ENCODE measurements at places on chromosomes 3 and 15.
A peak's percentile ranks its signal among the peaks of the same experiment; 100 is the strongest.

- DNase-seq: no peak
Observed at GRCh38 chr3:46298871-46299607, 54.9 kb upstream of the CCR2 start.

DNA sequence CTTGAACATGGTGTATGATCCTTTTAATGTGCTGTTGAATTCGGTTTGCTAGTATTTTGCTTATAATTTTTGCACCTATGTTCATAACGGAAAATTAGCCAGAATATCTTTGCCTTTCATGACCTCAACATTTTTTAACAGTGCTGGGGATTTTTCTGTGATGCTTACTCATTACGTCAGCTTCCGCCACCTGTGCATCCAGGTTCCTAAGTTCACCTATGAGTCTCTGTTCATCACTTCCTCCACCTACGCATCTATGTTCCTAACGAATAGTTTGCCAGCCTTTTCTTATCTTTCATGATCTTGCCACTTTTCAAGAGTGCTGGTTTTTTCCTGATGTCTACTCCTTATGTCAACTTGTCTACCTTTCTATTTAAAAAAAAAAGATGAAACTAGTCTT lies 16.5 kb downstream of the AADACL2 start:
- no peak for DNase-seq

DNA sequence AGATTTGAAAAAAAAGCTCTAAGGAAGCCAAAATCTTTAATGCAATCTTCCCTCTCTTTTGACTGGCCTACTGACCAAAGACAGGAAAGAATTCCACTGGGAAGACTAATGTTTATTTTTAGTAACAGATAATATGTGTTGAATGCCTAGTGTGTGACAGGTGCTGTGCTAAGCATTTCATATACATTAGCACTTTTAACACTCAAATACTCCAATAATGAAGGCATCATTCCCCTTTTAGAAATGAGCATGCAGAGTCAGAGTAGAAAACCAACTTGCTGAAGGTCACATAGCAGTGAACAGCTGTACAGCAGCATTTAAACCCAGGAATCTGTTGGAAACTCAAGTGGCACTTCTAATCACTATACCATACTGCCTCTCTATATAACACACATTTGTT lies 170.6 kb downstream of the MINAR1 start:
- no peak for DNase-seq

- DNase-seq: peak; percentile 35
Observed at GRCh38 chr3:81910244-81910852, 148.9 kb upstream of the GBE1 start.

DNA sequence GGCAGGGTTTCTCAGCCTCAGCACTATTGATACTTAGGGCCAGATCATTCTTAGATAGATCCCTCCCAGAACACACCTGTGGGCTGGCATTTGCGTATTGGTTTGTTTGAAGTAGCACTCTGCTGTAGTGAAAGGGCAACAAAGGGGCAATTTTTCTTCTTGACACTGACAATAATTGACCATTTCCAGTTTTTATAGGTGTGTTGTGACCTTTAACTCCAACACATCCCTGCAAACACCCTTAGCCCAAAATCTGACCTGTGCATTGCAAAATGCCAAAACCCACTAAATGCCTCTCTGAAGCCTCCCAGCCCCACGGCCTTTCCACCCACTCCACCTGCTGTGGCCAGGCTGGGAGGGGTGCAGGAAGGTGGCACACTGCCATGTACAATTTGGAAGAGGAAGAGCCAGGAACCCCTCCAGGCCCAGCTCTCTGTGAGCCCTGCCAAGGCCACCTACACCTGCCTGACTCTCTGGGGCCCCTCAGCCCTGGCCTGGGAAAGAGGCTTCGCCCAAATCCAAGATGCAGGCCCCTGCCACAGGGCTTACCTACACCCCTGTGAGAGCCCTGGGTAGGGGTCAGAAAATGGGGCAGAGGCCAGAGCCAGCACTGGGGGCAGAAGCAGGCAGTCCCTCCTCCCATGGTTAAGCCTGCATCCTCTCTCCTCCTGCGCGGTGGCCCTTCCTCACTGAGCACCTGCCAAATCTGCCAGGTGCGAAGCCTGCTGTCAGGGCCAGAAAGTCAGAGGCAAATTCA lies 9.6 kb upstream of the CYP11A1 start:
- no peak for DNase-seq

- DNase-seq: no peak
Observed at GRCh38 chr3:5542472-5542871, 355.0 kb downstream of the EDEM1 start.

DNA sequence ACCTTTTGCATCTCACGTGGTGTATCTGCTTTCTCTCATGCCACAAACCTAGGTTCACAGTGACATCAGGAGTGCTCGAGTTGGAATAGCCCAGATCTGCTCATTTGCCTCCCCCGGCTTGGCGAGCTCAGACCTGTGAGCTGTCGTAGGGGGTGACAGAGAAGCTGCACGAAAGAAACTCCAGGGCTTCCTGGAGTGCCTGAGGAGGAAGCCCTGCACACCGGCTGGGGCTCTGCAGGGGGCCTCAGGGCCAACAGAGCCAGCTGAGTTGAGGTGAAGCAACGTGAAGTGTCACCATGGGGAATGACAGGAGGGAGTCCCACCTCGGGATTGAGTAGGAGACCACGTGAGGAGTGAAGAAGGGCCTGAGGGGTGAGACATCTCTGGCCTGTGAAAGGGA lies 62.5 kb downstream of the RPN1 start:
- peak; percentile 39 for DNase-seq

DNA sequence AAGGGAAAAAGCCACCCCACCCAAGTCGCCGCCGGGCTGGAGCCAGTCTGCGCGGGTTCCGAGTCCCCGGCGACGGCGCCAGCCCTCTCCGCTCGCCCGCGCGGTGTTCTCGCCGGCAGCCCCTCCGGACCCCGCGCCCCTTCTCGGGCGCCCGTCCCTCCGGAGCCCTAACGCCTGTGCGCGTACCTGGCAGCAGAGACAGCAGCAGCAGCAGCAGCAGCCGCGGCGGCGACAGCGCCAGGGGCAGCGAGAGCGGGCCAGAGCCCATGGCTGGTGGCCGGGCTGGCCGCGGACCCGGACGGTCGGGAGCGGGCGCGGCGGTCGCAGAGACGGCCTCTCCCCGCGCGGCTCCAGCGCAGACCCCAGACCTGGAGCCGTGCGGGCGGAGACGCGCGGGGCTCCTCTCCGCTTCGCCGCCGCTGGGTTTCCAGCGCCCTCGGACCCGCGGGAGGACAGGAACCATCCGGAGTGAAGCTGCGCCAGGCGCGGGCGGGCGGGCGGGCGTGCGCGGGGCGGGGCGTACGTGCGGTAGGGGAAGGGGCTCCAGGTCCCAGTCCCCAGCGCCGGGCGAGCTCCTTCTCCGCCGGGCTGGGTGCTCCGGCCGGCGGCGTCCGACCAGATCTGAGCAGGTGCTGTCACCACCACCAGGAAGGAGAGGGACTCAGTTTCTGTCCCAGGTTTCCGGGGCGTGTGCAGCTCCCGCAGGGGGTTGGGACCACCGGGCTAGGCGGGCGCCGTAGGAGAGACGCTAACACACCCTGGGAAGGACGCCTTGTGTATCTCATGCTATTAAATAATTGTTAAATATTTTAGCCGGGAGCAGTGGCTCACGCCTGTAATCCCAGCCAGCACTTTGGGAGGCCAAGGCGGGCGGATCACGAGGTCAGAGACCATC lies at the start of gene CHRNA3:
Gene CHRNA3, minus strand, starts transcription at position 470 of the 895 bp plus-strand sequence. Its CDS starts 202 bp downstream, at position 268.
- DNase-seq: peak; percentile 66

- no peak for DNase-seq
Observed at GRCh38 chr3:137131081-137131480, 173.3 kb downstream of the IL20RB start.

DNA sequence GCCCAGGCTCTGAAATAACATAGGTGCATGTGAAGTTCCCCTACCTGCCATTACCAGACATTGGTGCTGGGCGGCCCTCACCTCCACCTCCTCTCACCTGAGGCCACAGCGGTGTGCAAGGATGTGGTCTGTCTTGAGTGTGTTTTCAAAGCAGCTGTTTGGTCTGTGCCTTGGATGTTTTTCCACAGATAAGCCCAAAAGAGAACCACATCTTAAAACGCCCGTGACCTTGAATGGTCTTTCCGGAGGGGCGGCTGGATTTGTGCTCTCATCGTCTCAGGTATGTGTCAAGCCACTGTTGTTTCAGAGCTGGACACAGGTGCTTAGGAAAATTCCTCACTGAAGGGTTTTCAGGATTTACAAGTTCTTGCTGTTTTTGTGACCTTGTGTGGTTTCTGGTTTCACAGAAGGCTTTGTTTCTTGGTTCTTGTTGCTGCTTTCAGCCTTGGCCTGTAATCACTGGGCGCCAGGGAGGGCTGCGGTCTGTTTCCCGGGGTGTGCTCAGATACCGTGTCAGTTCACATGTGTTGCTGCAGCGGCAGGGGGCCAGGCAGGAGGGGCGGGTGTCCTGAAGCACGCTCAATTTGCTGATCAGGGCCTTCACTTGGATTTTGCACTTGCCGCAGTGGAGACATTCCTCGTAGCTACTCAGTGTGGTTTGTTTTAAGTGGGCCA lies 128.4 kb downstream of the IGF1R start:
- no peak for DNase-seq

- no peak for DNase-seq
Observed at GRCh38 chr15:83753872-83754493, 100.1 kb downstream of the ADAMTSL3 start.

GRCh38 chr15:47534673-47535072 lies 182.6 kb upstream of the SEMA6D start:
- DNase-seq: no peak

DNA sequence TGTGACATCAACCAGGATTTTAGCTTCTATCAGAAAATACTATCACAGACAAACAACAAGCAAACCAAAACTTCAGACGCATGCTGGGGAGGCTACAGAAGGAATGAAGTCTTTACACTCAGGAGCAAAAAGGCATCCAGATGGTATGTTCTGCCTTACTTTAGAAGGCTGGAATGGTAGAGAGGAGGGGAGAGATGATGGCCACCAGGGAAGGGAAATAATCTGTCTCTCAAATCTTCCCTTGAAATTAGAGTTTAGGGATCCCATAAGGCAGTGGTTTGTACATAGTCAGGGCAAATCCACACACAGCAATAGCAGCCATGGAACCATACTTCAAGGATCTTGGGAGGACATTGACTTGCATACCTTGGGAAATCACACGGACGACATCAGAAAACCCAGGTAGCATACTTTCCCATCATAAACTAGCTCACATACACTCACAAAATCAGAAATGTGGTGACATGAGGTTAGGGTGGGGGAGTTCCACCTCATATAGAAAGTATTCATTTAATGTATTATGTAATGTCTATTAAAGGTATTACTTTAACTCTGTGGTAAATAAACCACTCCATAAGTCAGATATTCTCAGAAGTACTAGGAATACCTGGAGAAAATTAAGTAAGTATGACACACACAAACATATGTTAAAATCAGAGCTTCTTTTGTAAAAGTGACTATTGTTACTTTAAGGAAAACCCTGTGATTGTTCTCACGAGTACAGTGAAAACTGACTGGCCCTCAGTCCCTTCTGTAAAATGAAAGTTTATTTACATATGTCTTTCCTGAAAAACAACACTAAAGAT lies 9.4 kb downstream of the BTLA start:
- no peak for DNase-seq

- peak; percentile 65 for DNase-seq
Observed at GRCh38 chr3:42780892-42781700, 8.0 kb upstream of the CCDC13 start.

- DNase-seq: no peak
Observed at GRCh38 chr3:73107676-73108187, 46.3 kb downstream of the EBLN2 start.

DNA sequence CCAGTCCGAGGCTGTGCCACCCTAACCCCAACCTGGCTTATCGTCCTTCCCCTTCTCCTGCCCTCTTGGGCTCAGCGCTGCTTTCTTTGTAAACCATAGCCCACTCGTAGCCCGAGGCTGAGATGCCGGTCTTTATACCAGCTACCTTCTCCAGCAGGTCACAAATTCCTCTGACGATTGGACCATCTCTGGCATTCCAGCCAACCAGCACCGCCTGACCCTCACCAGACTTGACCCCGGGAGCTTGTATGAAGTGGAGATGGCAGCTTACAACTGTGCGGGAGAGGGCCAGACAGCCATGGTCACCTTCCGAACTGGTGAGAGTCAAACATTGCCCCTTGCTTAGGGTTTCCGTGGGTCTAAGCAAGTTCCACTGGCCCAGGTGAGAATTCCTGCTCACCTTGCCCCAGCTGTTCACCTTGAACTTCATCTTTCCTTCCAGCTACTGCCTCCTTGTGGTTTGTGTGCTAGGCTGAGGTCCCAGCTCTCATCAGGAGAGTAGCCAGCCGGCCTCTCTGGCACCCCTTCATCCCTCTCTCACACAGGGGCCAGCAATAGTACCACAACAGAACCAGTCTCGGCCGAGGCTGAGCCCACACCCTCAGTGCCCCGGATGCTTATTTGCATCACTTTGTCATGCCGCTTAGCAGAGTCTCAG lies 66.7 kb downstream of the BOC start:
- no peak for DNase-seq
